Activated naive CD4-positive, alpha-beta T cell treated with anti-CD3 and anti-CD28 coated beads, Interleukin-2, amount 50 U/mL, for 72 hours (primary cell): ENCODE measurements at places on chromosomes 3 and 15.

- no peak for DNase-seq
Observed at GRCh38 chr15:77771616-77772015, 138.9 kb upstream of the LINGO1 start.

- no peak for DNase-seq
Observed at GRCh38 chr15:55403531-55403930, 4.6 kb downstream of the CCPG1 start.

- DNase-seq, result no peak
Observed at GRCh38 chr15:100929641-100930042, 10.5 kb downstream of the LRRK1 start.

GRCh38 chr3:82467051-82467450, 705.6 kb upstream of the GBE1 start:
- no peak for DNase-seq

GRCh38 chr15:101407439-101407838, 82.1 kb downstream of the PCSK6 start:
- no peak for DNase-seq

GRCh38 chr3:54056521-54056920, 65.8 kb upstream of the CACNA2D3 start:
- no peak for DNase-seq

- no peak for DNase-seq
Observed at GRCh38 chr3:106688464-106688863, 688.8 kb upstream of the CCDC54 start.

DNA sequence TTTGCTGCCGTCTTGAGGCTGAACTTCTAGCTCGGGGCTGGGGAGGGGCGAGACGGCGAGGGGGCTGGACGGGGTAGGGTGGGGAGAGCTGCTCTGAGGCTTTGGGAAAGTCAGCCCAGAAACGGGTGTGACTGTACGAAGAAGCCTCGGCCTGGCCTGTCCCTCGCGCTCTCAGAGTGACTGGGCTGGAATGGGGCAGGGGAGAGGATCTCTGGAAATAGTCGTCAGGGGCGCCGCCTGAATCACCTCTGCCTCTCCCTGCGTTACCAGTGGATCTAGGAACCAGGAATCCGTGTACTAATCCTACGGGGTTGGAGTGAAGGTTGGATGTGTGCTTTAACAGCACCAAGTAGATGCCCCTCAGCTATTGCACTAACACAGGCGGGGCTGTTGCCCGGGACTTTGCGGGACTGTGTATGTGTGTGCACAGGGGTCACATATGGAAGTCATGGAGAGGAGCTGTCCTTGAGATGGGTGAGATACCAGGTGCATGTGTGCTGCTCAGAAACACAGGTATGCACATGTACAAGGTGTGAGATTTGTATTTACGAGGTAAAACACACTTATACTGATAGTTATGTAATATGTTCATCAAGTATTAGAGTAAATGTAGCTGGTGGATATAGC, 591 bp downstream of the FOXL2NB start:
- peak; percentile 3 for DNase-seq

- no peak for DNase-seq
Observed at GRCh38 chr3:26437678-26438077, 184.9 kb upstream of the LRRC3B start.

DNA sequence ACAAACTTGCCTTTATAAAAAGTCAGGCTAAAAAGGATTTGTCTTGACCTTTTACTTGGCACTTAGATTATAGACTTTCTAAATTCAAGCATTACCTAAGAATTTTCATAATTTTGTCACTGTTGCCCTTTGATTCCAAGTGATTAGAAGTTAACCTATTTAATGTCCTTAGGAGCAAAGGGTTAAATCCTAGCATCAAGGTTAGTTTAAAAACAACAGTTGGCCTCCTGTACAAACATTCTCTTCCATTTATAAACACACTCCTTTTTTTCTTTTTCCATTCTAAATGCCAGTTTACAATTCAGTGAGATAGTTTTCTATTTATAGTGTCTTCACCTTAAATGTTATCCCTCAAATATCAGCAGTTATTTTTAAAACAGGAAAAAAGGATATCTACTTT, 18.4 kb upstream of the SPPL2A start:
- DNase-seq, result no peak

DNA sequence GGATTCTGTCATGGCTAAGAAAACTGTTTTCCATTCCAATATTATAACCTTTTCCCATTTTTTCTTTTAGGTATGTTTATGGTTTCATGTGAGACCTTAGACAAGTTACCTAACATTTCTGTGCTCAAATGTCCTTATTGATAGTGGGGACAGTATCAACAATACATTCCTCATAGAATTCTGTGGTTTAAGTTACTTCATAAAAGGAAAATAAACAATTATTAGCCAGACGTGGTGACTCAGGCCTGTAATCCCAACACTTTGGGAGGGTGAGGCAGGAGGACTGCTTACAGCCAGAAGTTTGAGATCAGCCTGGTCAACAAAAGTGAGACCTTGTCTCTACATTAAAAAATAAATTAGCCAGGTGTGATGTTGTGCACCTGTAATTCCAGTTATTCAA, 436.8 kb upstream of the CNTN4 start:
- no peak for DNase-seq

- DNase-seq, result no peak
Observed at GRCh38 chr3:156973954-156974353, 147.8 kb downstream of the LEKR1 start.

- no peak for DNase-seq
Observed at GRCh38 chr15:27456807-27457206, 485.8 kb downstream of the GABRG3 start.

DNA sequence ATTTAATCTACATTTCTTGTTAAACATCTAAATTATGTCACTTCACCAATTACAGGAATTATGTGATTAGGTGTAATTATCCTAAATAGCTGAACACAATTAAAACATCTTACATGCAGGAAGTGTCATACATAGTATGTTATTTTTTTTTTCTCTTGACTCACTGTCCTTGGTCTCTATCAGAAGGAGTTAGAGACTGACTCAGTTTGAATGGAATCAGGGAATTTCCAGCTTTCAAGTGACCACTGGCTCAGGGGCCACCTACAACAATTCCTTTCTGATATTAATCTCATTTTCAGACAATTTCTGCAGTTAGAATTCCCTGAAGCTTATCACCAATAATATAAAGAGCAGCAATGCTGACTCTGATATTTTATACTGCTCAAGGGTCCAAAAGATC, 400.7 kb downstream of the ROBO1 start:
- DNase-seq, result no peak

GRCh38 chr3:65126527-65127410, 439.0 kb upstream of the ADAMTS9 start:
- no peak for DNase-seq

- no peak for DNase-seq
Observed at GRCh38 chr15:77821188-77821958, 188.7 kb upstream of the LINGO1 start.

DNA sequence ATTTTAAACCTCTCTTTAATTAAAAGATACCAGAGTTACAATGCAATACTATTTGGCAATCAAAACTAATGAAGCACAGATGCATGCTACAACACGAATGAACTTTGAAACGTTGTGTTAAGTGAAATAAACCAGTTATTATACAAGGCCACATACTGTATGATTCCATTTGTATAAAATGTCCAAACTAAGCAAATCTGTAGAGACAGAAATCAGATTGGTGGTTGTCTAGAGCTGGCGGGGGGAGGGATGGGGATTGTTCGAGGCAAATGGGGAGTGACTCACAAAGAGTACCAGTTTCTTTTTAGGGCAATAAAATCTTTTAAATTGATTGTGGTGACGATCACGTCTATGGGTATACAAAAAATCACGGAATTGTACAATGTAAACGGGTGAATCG, 677.0 kb downstream of the NTRK3 start:
- DNase-seq, result no peak

- no peak for DNase-seq
Observed at GRCh38 chr3:146747928-146748327, 142.8 kb upstream of the PLSCR5 start.

DNA sequence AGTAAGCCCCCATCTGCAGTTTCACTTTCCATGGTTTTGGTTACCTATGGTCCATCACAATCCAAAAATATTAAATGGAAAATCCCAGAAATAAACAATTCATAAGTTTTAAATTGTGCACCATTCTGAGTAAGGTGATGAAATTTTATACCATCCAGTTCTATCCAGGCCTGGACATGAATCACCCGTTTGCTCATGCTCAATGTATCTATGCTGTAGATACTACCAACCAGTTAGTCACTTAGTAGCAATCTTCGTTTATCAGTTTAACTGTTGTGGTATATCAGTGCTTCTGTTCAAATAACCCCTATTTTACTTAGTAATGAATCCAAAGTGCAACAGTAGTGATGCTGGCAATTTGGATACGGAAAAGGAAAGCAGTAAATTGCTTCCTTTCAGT, 381.9 kb upstream of the AGTR1 start:
- no peak for DNase-seq

DNA sequence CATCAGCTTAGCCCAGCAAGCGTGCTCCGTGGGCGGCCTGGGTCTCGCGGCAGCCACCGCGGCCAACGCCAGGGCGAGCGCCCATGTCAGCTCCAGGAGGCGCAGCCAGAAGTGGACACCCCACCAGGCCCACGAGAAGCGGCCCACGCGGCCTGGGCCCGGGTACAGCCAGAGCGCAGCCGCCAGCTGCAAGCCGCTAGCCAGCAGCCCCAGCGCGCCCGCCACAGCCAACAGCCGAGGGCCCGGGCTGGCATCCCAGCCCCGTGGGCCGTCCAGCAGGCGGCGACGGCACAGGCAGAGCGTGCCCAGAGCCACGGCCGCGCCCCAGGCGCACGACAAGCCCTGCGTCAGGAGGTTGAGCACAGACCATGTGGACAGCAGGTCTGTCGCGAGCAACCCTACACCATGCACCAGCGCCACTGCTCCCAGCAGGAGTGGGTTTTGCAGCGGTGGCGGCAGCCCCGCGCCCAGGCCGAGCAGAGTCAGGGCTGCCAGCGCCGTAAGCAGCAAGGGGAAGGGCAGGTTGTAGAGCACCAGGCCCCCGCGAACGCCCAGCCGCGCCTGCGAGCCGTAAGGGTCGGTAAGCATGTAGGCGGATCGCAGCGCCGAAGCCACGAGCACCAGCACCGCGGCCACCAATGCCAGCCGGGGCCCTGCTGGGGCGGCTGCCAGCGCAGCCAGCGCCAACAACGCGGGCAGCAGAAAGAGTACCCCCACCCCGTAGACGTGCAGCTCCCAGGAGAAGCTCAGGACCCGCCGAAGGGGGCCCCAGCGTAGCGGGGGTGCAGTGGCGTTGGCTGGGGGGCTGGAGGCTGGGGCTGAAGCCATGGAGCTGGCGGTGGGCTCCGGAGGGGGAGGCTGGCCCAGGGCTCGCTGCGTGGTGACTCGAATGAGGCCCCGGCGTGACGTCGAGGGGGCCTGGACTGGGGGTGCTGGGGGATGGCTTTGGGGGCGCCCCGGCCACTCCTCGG, 4.9 kb downstream of the PRRT3 start:
- DNase-seq, result no peak

- no peak for DNase-seq
Observed at GRCh38 chr15:86588413-86588812, 508.7 kb downstream of the AGBL1 start.

- DNase-seq, result peak; percentile 12
Observed at GRCh38 chr3:25663347-25663868, 1.3 kb downstream of the TOP2B start.

GRCh38 chr15:94206463-94207167, 24.7 kb upstream of the MCTP2 start:
- DNase-seq, result peak; percentile 47

GRCh38 chr3:121821421-121822199, 13.2 kb downstream of the IQCB1 start:
- no peak for DNase-seq

GRCh38 chr3:28590860-28591259, 242.2 kb upstream of the AZI2 start:
- no peak for DNase-seq

GRCh38 chr3:191066669-191067068, 132.4 kb upstream of the OSTN start:
- DNase-seq, result no peak

DNA sequence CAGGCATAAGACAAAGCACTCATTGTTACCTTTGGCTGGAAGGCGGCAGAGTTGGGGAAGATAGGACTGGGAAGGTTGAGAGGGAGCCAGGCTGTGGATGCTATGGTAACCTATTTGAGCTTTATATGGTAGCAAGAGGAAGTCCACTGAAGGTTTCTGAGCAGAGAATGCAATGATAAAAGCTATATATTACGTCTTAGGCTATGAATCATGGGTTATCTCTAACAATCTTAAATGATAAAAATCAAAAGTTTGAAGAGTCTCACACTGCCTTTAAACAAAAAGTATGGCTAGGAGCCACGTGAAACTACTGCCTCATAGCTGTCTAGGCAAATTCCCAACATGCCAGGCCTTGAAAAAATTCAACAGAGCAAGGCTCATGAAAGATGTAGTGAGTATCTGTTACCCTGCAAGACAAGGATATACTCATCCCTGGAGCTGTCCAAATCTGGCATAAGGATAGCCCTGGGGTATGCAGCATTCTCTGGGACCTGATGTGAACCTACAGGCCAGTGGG, 4.1 kb downstream of the P3H2 start:
- no peak for DNase-seq

DNA sequence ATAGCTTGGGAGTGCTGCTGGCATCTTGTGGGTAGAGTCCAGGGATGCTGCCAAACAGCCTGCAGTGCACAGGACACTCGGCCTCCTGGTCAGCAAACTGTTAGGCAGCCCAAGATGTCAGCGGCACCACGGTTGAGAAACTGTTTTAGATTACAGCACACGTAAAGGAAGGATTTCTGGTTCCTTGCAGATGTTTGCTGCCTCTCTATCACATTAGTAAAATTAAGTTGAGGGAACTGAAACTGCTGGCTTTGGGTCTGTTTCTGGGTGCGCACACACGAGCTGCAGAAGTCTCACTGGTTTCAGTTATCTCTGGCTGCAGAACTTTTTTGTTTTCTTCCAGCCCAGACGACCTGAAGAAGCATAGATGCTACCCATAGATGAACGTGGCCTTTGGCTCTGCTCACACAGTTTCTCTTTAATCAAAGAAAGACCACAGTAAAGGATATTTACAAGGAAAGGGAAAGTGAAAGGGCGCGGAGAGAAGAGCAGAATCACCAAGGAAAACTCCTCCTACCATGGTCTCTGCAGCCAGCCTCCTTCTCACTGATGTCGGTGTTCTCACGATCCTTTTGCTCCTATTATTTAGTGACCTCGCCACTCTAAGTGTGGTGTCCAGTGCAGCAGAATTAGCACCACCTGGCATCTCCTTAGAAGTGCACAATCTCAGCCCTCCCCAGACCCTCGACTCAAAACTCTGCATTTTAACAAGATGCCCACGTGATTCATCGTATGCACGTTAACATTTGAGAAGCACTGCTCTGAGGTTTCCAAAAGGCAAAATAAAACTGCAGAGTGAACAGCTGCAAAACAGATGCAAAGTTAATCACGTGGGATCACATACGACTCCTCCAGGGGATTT, 50.6 kb upstream of the AKAP13 start:
- no peak for DNase-seq

- no peak for DNase-seq
Observed at GRCh38 chr3:40291471-40291870, 18.0 kb upstream of the EIF1B start.
